A549 (cell line): ENCODE measurements at places on chromosomes 3 and 15.

- no peak for DNase-seq
Measured at GRCh38 chr3:129563850-129564535, 21.0 kb downstream of the H1-8 start.

- no peak for DNase-seq
Measured at GRCh38 chr3:154177406-154177805, 56.2 kb downstream of the ARHGEF26 start.

GRCh38 chr15:78087951-78088772 lies 4.2 kb upstream of the SH2D7 start:
- DNase-seq, result no peak

DNA sequence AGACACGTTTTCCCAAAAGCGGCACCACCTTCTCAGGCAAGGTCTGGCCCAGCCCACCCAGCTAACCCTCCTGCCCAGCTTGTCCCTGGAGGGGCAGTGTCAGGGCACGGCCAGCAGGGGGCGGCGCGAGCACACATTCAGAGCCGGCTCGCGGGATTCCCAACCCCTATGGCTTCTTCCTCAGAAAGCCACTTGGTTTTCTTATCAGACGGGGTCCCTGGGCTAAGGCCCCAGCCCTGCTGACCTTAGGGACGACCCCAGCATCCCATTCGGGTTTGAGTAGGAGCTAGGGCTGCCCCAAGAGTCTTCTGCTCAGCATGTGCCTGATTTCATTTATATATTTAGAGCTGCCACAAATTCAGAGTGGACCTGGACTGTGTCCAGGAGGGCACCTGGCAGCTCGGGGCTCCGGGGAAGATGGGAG lies 14.5 kb downstream of the RLBP1 start:
- DNase-seq, result peak; percentile 99

DNA sequence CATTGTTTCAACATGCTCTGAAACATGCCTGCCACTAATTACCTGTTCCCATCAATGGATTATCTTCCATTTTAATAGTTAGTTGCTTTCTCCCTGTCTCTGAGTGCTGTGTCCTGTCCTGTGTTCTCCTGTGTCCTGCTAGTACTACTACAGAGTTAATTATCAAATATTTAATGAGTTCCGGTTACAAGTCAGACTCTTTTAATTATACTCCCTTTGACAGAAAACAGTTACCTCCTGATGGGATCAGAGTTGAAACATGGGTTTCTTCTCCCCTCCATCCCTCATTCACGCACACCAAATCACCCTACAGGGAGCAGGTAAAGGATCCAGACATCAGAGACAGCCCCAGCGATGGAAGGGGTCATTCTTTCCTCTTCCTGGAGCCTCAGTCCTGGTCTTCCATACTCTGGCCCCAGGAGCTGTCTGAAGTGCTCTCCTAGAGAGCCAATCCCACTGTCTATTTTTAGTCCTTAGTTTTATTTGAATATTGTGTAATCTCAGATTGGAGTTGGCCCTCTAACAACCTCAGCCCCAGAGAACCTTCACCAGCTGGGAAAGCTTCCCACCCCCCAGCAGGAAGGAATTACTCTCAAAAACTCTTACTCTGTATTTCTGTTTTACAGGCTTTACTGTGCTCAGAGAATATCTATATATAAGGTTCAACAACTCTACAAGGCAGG lies 137.0 kb upstream of the C2CD4B start:
- no peak for DNase-seq

DNA sequence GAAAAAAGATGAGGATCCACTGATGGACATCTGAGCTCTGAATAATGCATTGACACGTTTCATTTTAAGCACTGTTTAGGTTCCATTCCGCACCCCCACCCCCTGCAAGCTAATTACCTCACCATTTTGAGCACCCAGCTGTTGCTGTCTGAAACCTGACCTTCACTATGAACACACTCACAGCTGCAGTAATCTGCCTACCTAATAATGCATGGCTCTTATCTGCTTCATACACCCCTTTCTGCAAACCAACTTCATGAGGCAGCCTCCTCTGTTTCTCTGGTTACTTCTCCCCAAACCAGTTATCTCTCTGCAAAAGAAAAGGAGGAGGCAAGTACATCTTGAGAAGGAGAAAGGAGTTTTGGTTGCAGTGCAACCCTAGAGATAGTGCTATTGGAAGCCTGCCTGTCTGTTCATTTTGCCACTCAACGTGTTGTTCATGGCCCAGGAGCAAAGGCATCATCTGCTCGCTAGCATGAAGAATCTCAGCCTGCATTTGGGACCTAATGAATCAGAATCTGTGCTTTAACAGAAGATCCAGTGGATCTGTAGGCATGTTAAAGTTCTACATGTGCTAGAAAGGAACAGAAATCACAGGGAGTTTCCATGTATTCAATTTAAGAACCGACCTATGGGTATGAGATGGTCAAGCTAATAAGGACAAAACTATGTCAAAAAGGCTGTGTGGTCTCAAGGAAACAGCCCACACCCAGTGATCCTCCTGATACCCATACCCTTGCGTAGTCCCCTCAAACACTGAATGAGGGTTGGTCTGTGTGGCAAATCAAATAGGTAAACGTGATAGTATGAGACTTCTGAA lies 87.2 kb downstream of the MB21D2 start:
- no peak for DNase-seq

GRCh38 chr15:97683831-97684230 lies 276.7 kb upstream of the ARRDC4 start:
- no peak for DNase-seq

GRCh38 chr3:26437678-26438077 lies 184.9 kb upstream of the LRRC3B start:
- DNase-seq, result peak; percentile 49

DNA sequence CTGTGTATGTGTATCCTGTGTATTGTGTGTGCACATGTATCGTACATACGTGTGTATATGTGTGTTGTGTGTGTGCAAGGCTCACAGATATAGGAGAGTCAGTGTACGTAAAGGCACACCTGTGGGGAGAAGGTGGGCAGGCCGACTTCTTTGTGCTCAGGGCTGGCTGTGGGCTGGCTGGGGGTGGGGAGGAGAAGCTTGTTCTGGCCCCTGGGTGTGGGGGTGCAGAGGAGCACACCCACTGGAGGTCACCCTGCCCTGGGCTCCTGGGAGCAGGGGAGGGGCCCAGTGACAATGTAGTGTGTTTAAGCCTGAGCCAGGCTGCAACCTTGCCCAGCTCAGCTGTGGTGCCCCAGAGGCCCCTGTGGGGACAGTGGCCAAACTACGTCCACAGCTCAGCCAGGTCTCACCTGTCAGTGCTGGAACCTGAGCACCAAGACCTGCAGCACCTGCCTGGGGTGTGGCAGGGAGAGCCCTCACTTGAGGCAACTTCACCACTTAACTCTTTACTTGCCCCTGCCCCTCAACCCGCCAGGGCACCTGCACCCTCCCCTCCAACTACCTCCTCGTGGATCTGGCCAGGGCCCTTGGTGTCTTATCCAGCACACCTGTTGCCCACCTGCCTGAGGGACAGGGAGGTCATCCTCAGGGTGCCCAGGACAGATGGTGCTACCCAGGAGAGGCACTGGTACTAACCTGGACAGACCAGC lies 2.6 kb upstream of the HHATL start:
- no peak for DNase-seq

- no peak for DNase-seq
Measured at GRCh38 chr3:25830373-25831280, 40.7 kb downstream of the OXSM start.

DNA sequence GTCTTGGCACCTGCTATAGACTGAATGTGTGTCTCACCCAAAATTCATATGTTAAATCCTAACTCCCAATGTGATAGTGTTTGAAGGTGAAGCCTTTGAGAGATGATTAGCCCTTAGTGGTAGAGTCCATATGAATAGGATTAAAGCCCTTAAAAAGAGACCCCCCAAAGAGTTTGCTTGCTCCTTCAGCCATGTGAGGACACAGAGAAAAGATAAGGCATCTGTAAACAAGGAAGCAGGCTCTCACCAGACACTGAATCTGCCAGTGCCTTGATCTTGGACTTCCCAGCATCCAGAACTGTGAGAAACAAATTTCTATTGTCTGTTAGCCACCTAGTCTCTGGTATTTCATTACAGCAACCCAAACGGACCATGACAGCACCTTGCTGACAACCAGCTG lies 16.6 kb downstream of the KPNA1 start:
- DNase-seq, result no peak

DNA sequence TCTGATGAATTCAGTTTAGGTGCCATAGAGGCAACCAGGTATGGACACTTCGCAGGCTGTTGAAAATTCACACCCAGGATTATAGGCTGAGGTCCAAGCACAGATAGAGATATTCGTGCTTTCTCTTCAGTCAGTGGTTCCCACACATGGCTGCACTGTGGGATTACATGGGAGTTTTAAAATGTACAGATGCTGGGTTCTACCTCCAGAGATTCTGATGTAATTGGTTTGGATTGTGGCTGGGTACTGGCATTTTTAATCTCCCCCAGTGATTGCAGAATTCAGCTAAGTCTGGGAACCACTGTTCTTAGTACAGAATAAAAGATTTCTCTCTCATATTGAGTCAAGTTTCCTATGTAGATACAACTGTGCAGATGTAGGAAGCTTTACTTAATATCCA lies 91.6 kb downstream of the FOXB1 start:
- no peak for DNase-seq

- no peak for DNase-seq
Measured at GRCh38 chr3:161316006-161316689, 55.2 kb downstream of the SPTSSB start.

DNA sequence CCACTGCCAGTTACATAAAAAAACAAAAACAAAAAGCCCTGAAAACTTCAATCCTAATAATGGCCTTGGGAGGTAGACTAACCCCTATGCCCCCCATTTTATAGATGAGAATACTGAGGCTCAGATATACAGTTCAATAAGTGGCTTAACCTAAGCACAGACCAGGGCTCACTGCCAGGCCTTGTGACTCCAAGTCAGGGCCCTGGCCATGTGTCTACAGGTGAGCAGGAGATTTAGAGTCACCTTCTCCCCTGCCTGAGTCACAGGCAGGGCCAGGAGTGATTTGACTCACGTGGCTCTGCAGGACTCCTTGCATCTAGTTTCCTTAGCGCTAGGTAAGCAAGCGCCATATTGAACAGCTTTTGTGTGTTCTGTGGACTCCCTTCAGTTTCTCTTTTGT lies 98.6 kb upstream of the ETV5 start:
- DNase-seq, result no peak

- peak; percentile 52 for DNase-seq
Measured at GRCh38 chr3:77254967-77255831, 215.3 kb downstream of the ROBO2 start.

GRCh38 chr15:80587816-80588456 lies 107.2 kb upstream of the ABHD17C start:
- DNase-seq, result no peak

- no peak for DNase-seq
Measured at GRCh38 chr15:40281801-40282146, 1.1 kb downstream of the ANKRD63 start.

GRCh38 chr3:67292356-67293121 lies 294.4 kb downstream of the KBTBD8 start:
- peak; percentile 22 for DNase-seq

- DNase-seq, result no peak
Measured at GRCh38 chr3:188154809-188155574, 1.0 kb downstream of the LPP start.

- DNase-seq, result no peak
Measured at GRCh38 chr3:124229836-124230235, 237.9 kb upstream of the ROPN1 start.

- peak; percentile 50 for DNase-seq
Measured at GRCh38 chr15:39140060-39140604, 440.7 kb upstream of the THBS1 start.

- DNase-seq, result no peak
Measured at GRCh38 chr15:42193383-42193782, 14.7 kb downstream of the VPS39 start.

DNA sequence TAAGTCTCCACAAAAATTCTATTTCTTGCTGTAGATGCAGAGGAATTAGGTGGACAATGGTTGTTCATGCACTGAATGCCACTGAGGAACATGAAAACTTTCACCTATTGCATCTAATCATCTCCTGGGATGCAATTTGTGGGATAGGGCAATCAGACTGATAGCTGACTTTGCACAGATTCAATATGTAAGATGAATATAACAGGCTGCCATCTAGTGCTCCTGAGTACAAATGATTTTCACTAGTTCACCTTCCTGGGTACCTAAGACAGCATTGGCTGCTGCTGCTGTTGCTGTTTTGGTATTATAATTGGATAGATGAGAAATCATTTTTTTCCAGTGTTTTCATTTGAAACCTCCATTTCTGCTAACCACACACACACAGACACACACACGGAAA lies 19.7 kb downstream of the TIMMDC1 start:
- no peak for DNase-seq

DNA sequence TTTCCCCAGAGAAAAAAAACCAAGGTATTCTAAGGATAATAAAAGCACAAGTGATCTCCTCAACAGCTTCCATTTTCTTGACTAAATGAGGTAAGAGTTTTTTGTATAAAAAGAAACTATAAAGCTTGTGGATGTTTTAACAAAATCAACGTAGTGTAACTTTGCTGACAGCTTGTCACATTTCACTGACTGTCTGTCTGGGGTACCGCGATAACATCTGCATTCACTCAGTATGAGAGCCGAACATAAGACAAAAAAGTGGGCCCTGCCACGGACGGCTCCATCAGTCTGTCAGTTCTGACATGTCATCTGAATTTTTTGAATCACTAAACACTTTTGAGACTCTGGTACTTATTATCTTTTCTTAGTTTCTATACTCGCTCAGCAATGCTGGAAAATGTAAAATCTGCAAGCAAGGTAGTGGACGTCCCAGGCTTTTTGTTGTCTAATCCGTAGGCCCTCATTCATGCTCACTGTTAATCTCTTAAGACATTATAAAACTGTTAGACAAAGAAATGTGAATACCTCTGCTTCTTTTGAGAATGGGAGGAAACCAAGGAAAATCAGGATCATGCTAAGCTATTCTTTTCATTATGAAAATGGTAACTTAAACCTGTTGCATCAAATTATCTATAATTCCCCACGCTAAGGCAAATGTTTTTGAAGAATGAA lies 307.1 kb downstream of the MECOM start:
- no peak for DNase-seq
